Right renal cortex interstitium (tissue), 3 donors: ENCODE measurements at places on chromosomes 1 and 21.

DNA sequence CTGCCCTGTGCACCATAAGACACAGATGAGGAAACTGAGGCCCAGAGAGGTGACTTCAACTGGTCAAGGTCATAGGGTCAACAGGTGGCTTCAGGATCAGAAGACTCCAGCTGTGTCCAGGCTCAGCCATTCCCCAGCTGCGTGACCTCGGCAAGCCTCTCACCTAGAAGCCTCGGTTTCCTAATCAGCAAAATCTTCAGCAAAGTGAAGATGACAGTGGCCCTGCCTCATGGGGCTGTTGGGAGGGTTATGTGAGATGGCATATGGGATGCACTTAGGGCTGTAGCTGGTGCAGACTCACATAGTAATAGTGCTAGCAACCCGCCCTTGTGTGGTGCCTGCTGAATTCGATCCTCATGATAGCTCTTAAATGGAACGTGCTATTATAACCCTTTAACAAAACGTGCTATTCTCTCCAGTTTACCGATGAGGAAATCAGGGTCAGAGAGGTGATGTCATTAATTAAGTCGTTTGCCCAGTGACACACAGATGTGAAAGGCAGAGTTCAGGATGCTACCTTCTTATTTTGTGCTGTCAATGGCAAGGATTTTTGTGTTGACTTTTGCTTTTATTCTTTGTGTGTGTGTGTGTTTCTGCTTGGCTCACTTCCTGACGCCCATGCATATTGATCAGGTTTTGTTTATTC, 472.9 kb downstream of the MATN1 start:
- DNase-seq: no peak

DNA sequence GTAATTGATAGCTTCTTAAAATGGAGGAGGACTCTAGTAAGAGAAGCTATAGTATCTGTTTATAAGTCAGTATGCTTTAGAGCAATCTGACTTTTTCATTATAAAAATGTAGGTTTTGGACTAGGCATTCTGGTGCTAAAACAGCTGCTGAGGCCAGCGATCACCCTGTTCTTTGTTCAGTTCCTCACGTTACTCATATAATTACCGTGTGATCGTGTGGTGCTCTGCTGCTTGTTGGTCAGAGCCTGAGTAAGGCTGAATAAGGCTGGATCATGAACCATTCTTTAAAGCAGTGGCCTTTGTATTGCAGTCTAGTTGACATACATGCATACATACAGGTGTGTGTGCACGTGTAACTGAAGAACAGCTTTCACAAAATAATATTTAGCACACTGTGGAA, 25.2 kb downstream of the CDC42 start:
- no peak for DNase-seq

DNA sequence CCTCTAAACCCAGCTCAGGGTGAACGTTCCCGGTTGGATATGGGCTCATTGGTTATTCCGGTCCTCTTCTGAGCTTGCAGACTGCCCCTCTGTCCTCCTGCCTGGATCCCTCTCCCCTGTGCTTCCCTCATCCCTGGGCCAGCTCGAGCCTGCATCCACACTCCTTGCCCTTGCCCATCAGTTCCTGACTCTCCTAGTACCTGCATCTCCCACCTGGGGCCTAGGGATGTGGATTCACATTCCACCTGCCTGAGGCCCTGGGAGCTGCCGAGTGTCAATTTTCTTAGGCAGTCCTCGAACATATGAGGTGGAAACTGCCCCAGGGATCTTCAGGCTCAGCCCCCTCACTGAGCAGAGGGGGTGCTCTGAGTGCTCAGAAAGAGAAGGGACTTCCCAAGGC, 252.2 kb downstream of the GRIK3 start:
- no peak for DNase-seq

GRCh38 chr21:25931765-25932164, 197.0 kb downstream of the GABPA start:
- no peak for DNase-seq

DNA sequence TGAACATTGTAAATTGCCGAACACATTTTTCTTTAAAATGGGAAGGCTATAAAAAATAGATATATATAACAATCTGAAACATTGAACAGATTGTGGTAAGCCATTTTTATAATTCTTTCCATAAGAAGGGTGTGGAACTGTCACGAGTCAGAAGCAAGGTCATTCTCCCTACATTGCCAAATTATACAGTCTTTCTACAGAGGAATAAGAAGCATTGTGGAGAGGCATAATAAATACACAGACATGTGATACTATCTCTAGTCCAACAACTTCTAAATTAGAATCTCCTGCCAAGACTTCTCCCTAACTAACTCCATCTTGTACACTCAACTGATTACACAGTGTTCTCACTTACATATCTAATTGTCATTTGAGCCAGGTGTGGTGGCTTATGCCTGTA, 227.9 kb downstream of the CENPF start:
- no peak for DNase-seq

DNA sequence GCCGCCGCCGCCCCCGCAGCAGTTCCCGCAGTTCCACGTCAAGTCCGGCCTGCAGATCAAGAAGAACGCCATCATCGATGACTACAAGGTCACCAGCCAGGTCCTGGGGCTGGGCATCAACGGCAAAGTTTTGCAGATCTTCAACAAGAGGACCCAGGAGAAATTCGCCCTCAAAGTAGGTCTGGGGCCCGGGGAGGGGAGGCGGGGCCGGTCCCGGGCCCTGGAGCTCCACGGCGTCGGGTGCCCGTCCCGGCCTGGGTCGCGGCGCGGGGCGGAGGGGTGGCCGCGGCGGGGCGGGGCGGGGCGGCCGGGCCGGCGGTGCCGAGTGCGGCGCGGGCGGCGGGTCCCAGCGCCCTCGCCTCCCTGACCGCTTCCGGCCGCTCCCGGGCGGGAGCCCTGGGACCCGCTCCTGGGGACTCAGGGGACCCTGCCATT, 646 bp downstream of the MAPKAPK2 start:
- no peak for DNase-seq

GRCh38 chr21:33171616-33172169, 58.0 kb upstream of the IFNAR2 start:
- DNase-seq: no peak

- DNase-seq: no peak
These were observed 91.6 kb downstream of the LRRC8C start for GRCh38 chr1:89724369-89725010.

DNA sequence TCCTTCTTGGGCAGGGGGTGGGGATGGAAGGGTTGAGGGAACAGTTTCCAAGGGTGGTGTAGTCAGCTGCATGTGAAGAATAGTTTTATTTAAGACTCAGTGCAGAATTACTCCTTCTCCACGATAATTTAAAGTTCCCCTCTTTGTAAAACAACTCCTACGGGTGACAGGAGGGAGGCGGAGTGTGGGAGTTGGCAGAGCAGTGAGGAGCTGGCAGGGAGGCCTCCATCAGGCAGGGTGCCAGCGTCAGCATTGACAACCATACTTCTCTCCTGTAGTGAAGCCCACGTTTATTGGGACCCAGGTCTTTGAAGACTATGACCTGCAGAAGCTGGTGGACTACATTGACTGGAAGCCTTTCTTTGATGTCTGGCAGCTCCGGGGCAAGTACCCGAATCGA, 93.8 kb downstream of the MTR start:
- DNase-seq: no peak

DNA sequence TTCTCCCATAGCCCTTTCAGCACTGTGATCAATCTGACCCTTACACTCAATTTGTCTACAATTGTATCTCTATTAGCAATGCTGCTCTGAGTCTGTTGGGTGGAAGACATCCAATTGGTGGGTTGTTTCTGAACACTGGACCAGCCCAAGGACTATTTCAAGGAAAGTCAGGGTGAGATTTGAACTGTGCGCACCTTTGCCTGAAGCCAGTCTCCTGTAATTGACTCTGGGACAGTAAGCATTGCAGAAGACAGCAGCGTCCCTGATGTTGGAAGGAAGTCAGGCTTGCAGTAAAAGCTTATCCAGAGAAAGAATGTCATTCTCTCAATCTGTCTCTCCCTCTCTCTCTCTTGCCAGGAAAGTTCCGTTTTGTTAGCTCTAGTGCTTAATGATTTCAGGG, 233.9 kb downstream of the KIF26B start:
- DNase-seq: no peak

GRCh38 chr21:42147386-42148020, 71.4 kb upstream of the ABCG1 start:
- DNase-seq: no peak

DNA sequence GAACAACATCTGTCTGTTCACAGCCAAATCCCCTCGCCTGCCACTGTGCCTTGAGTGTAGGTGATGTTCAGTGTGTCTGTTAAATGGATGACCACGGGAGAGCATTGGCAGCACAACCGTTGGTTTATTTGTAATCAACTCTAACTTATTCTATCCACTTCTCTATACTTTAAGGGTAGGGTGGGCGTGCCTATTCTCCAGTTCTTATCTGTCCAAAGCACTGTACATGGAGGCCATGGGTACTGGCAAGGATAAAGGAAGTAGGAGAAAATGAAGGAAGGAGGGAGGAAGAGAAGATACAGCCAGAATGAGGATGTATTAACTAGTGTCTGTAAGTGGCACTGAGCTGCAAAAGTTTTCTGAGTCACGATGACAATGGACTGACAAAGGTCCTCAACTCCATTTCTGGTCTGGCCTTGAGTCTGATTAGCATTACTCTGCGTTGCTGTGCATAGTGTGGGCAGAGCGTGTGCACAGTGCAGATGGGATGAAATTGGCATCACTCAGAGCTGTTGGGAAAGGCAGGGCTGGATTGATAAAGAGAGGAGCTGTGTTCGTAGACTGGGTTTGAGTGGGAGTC, 7.1 kb downstream of the RHOU start:
- DNase-seq: no peak

DNA sequence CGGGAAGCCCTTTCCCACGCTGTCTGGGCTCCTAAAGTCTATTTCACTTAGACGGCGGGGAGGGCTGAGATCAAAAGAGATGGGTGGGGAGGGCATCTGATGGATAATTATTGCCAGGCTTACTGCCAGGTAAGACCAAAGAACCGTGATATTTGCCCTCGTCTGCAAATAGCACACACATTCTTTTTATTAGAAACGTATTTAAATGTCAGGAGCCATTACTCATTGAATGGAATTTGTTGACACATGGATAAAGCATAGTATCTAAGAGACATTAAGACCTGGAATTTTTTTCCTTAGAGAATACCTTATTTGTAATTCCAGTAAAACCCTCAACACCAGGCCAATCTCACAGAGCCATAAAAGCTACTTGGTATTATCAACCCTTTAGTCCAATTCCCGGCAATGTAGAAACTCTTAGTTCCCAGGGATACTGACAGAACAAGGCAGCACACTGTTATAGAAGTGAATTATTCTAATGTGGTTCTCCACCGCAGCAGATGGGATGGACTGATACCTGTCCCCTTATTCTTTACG, 10.6 kb downstream of the URB1 start:
- DNase-seq: no peak

- no peak for DNase-seq
These were observed 7.4 kb downstream of the DSCAM start for GRCh38 chr21:40839521-40839920.

- DNase-seq: no peak
These were observed 1.4 kb upstream of the KCNJ6 start for GRCh38 chr21:37917612-37918011.

DNA sequence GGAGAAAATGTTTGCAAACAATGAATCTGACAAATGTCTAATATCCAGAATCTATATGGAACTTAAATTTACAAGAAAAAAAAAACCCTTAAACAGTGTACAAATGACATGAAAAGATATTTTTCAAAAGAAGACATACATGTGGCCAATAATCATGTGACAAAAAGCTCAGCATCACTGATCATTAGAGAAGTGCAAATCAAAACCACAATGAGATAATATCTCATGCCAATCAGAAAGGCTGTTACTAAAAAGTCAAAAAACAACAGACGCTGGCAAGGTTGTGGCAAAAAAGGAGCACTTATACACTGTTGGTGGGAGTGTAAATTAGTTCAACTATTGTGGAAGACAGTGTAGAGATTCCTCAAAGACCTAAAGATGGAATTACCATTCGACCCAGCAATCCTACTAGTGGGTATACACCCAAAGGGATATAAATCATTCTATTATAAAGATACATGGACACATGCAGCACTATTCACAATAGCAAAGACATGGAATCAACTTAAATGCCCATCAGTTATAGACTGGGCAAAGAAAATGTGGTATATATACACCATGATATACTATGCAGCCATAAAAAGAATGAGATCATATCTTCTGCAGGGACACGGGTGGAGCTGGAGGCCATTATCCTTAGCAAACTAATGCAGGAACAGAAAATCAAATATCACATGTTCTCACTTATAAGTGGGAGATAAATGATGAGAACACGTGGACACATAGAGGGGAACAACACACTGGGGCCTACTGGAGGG, 123.2 kb downstream of the PTPRC start:
- no peak for DNase-seq

DNA sequence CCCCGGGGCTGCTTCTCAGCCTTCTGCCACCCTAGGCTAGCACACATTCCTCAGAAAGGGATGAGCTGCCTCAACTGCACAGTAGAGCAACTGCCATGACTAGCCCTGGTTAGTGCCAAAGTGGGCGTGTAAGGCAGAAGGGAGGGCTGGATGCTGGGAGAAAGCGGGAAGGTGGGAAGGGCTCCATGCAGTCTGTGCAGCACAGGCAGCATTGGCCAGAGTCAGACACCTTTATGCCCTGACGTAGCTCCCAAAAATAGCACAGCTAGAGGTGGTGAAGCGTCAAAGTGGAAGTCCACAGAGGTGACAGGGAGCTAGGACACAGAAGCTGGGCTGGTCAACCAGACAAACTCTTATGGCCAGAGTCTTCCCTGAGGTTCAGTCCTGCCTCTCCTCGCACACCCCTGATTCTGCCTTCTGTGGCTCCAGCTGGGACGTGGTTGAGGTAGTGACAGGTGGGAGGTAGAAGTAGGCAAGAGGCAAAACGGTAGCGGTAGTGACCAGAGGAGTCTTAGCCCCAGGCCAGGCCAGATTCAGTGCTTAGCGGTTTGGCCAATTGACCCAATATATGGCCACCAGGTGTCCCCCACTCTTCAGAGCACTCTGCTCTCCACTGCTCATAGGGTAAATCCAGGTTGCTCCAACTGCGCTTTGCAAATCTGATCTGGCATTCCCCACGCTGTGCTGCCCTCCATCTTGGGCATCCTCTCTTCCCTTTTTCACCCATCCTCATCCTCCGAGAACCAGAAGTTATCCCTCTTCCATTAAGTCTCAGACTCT, 45.6 kb downstream of the DDX20 start:
- no peak for DNase-seq

DNA sequence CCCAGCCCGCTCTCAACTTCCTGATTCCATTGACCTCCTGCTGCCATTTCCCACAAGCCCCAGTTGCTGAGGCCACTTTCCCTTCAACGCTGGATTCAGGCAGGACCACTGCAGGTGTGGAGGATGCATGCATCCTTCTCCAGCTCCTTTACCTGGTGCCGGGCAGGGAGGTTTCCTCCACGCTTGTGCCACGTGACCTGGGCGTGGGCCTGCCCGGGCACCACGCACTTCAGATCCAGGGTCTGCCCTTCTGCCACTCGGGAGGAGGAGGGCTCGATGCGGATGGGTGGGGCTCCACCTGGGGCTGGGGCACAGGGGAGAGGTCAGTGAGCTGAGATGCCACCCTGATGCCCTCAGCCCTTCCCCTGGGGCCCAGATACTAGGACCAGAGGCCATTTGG, 31.9 kb downstream of the LDLRAD2 start:
- no peak for DNase-seq

- no peak for DNase-seq
These were observed 20.2 kb downstream of the THEM4 start for GRCh38 chr1:151888972-151889570.
